ENCODE measurements at places on chromosomes 6 and 20.

- no peak for DNase-seq
Observed at GRCh38 chr6:147910281-147910680, 401.8 kb downstream of the SAMD5 start.

DNA sequence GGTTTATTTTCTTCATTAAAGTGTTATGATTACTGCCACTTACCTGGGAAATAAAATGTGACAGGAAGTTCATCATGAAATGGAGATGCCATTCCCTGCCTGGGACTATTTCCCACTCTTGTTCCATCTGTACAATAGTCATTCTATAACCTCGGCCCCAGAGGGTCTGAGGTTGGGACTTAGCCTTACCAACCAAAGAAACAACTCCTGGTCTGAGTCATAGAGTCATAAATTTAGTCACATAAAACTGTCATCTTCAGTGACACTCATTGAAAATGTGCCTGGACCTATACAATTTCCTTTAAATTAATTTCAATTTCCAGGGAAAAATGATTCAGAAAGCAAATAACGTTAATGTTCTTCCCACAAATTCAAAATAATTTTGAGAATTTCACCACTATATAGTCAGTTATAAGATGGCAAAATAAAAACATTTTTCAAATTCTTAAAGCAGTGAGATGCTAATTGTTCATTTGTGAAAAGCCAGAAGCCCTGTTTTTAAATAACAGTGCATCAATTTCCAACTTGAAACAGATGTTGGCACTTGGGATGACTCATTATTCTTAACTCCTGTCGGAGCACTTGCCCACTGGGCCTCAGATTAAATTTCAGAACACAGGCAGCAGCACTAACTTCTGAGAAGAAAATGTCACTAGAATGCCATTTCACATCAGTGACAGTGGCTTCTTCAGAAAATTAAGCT lies 201.2 kb upstream of the SMLR1 start:
- no peak for DNase-seq

DNA sequence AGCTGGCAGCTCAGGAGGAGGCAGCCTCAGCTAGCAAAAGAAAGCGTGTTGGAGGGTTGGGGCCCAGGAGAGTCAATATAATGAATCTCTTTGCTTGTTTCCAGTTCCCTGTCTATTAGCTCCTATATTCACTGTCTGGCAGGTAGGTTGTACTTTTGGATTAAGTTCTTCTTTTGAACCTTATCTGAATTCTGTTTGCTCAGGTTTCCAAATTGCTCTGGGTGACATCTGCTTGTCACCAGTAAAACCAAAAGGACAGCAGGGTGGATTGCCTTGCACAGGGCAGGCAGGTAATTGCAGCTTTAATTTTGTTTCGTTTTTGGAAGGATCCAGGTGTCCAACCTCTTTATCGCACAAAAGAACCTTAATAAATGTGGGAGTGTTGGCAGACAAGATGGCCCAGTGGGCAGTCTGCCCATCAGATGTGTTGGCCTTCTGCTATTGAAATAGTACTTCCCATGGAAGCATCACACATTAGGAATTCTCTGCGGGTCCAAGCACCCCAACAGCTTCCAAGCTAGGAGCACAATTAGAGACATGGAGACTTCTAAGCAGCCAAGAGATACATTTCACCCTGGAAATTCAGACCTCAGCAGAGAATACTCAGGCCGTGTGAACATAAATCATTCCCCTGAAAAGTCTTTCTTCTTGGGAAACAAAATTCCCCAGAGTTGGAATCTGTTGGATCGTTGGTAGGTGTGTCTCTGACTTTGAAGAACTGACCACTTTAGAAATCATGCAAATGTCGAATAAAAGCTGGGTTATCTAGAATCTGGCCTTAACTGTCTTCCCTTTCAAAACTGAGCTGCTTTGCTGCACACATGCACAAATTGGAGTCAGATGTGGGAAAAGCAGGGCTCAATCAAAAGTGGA lies 286.9 kb upstream of the BMP2 start:
- DNase-seq, result no peak

GRCh38 chr6:136230219-136230853 lies 19.8 kb downstream of the MTFR2 start:
- no peak for DNase-seq

GRCh38 chr20:25000268-25000801 lies 7.8 kb upstream of the APMAP start:
- DNase-seq, result no peak

DNA sequence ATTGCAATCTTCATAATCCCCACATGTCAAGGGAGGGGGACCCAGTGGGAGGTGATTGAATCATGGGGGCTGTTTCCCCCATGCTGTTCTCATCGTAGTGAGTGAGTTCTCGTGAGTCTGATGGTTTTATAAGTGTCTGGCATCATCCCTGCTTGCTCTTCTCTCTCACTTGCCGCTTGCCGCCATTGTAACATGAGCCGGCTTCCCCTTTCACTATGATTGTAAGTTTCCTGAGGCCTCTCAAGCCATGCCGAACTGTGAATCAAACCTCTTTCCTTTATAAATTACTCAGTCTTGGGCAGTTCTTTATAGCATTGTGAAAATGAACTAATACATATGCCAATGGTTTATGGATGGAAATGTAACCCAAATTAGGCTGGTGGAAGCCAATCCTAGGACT lies 109.4 kb upstream of the AKAP12 start:
- no peak for DNase-seq

- no peak for DNase-seq
Observed at GRCh38 chr6:12047792-12048432, 35.8 kb downstream of the HIVEP1 start.

DNA sequence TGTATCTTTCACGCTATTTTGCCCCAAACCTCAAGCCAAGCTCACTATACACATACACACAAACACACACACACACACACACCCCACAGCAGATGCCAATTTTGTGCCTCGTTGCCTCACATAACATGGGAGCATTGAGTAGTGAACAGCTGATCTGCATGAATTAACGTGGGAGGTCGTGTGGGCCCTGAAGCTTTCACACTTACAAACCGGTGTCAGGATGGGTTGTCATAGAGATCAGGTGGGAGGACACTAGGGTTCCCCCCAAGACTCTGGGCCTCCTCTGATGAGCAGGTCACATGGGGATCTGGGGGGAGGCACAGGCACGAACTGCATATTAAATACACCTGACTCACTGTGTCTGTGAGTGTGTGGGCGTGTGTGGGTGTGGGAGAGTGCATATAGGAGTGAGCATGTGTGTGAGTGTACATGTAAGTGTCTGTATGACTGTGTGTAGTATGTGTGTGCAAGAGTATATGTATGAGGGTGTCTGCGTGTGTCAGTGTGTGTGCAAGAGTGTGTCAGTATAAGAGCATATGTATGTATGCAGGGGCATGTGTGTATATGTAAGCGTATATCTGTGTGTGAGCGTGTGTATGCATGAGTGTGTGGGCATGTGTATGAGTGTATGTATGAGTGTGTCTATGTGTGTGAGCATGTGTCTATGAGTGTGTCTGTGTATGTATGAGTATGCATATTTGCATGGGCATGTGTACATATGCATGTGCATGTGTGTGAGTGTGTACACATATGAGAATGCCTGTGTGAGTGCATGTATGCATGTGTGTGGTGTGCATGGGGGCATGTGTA lies 370.4 kb downstream of the PREX1 start:
- DNase-seq, result no peak

DNA sequence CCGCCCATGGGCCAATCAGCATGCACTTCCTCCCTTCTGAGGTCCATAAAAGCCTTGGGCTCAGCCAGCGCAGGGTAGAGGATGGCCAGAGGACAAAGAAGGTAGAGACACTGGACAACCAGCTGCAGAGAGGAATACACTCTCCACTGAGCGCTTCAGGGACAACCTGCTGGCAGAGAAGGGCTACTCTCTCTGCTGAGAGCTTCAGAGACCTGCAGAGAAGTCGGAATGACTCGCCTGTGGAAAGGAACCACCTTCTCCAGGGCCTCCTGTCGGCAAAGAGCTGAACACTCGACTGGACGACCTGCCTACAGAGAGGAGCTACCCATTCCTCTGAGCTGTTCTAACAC lies 31.4 kb upstream of the SLA2 start:
- no peak for DNase-seq

DNA sequence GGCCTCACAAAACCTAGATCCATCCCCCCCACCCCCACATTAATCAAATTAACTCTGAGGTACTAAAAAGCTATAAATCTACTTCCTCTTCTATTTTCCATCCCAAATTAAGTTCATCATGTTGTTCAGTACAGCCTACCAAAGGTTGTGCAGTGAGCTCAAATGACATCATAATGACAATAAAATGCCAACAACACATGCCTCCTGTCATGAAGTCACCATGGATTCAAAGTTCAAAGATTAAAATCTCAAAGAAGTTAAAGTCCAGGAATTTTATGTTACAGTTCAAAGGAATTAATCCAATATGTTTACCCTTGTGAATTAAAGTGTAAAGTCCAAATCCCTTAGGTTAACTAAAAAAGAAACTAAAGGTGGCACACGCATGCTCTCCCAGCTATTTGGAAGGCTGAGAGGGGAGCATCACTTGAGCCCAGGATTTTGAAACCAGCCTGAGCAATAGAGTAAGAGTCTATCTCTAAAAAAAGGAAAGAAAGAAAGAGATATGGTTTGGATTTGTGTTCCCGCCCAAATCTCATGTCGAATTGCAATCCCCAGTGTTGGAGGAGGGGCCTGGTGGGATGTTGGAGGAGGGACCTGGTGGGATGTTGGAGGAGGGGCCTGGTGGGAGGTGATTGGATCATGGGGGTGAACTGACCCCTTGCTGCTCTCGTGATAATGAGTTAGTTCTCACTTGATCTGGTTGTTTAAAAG lies 25.7 kb upstream of the SIRT5 start:
- no peak for DNase-seq

- DNase-seq, result no peak
Observed at GRCh38 chr6:3259491-3259958, 778 bp downstream of the PSMG4 start.

Data from stimulated activated CD4-positive, alpha-beta T cell treated with anti-CD3 and anti-CD28 coated beads, Interleukin-15, amount 100 ng/mL, for 1 hour (primary cell).